Natural killer cell (primary cell): ENCODE measurements at places on chromosomes 2 and 18.

DNA sequence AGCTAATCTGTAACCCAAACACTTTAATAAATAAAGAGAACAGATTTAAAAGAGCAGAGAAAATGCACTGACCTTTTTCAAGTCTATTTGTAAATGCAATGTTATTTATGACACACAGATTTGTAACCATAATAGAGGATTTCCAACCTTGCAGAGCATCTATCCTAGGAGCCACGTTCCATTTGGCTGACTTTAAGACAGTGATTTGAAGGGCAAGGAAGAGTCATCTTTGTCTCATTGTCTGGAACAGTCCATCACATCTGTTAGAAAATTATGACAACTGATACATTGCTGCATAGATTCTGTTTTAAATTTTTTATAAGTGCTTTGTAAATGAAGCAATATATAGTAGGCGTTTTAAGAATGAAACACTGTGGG lies 90.8 kb upstream of the L3MBTL4 start:
- H3K4me1 ChIP-seq = no peaks in the 10 kb centered on the region
- H3K27me3 ChIP-seq = no peaks in the 10 kb centered on the region
- H3K27ac ChIP-seq = no peak overlapping the region
- DNase-seq = no peak

DNA sequence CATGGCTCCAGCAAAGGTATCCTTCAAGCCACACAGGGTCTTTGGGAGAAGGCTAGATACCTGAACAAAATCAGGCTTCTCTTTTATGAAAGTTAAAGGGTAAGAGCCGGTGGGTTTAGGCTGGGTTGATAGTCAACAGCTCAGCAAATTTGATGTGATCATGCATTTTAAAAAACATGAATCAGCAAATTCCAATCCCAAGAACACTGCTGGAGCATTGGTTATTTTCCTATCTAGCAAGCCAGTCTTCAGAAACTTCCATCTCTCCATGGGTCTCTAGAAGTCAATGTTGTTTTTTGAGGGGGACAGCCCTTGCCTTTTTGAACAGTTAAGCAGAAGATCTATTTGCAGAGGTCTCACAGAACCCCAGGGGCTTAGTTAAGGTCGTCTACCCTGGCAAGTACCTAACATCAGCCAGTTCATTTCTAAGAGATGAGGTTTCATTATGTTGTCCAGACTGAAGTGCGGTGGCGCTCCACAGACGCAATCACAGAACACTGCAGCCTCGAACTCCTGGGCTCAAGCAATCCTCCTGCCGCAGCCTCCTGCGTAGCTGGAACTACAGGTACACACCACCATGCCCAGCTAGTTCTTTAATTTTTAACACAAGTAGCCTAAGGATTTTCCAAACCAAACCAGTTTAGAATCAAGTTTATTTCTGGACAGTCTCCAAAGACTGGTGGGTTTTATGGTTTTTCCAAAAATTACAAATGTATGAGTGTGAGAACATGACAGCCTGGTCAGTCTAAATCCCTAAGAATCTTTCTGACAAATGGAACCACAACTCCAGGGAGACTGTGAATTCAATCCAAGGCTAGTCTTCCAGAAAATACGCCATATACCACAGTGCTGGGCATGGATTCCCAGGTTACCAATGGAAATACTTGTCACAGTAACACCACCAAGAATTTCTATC lies 4.1 kb upstream of the ZCCHC2 start:
- DNase-seq = no peak
- no peak overlapping the region for H3K4me3 ChIP-seq
- no peaks in the 10 kb centered on the region for H3K27me3 ChIP-seq
- no peaks in the 10 kb centered on the region for H3K4me1 ChIP-seq
- H3K27ac ChIP-seq = no peak overlapping the region

GRCh38 chr2:240818293-240819125 lies 1.5 kb downstream of the KIF1A start:
- H3K4me3 ChIP-seq = no peak overlapping the region
- DNase-seq = no peak
- H3K4me1 ChIP-seq = no peaks in the 10 kb centered on the region
- H3K27me3 ChIP-seq = peaks cover 20% of the 10 kb centered on the region

GRCh38 chr2:48902521-48902920 lies 147.0 kb upstream of the LHCGR start:
- no peak overlapping the region for H3K4me3 ChIP-seq
- no peaks in the 10 kb centered on the region for H3K4me1 ChIP-seq
- H3K36me3 ChIP-seq = no peaks in the 10 kb centered on the region
- no peaks in the 10 kb centered on the region for H3K27me3 ChIP-seq

DNA sequence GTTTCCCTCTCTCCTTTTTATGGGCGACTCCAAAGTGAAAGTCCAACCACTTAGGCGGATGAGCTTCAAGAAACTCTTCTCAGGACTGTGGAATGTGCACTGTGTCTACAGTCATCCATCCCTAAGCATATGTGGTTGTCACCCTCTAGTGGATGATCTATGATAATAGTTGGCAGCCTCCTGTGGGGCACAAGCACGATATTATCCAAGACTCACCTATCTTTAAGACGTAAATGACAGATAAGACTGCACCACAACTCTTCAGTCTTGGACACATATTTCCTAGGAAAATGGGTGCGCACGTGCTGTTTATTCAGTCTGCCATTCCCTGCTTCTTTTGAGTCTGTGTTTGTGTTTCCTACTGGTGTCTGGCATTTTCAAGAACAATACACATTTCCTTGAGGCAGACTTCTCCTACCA lies 145.5 kb upstream of the CTAGE1 start:
- no peaks in the 10 kb centered on the region for H3K36me3 ChIP-seq
- H3K27me3 ChIP-seq = peaks cover 35% of the 10 kb centered on the region

- no peak overlapping the region for H3K4me3 ChIP-seq
- no peaks in the 10 kb centered on the region for H3K36me3 ChIP-seq
- H3K27ac ChIP-seq = no peak overlapping the region
- H3K27me3 ChIP-seq = no peaks in the 10 kb centered on the region
- H3K4me1 ChIP-seq = no peaks in the 10 kb centered on the region
These were observed 35.0 kb upstream of the EVA1A start for GRCh38 chr2:75595541-75596395.

GRCh38 chr2:128346291-128347170 lies 27.9 kb upstream of the HS6ST1 start:
- H3K27me3 ChIP-seq = no peaks in the 10 kb centered on the region
- H3K27ac ChIP-seq = no peak overlapping the region
- no peak overlapping the region for H3K4me3 ChIP-seq

DNA sequence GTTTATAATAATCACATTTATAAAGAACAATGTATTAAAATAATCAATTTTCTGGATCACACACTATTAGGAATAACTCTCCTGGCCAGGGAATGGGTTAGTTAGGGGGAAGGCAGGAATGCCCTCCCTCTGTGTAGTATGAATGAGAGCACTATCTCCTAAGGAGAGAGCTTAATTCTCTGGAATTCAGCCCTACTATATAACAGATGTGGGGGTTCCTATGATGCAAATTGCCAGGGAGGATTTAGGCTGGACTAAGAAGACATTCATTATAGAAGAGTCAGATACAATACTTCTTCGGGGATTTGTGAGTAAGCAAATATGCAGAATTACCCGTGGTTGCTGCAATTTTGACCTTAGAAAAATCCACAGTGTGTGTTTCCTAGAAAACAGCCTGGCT lies 250.1 kb upstream of the VRK2 start:
- H3K36me3 ChIP-seq = no peaks in the 10 kb centered on the region
- H3K4me1 ChIP-seq = no peaks in the 10 kb centered on the region
- DNase-seq = no peak
- no peak overlapping the region for H3K27ac ChIP-seq
- H3K27me3 ChIP-seq = no peaks in the 10 kb centered on the region
- H3K4me3 ChIP-seq = no peak overlapping the region

DNA sequence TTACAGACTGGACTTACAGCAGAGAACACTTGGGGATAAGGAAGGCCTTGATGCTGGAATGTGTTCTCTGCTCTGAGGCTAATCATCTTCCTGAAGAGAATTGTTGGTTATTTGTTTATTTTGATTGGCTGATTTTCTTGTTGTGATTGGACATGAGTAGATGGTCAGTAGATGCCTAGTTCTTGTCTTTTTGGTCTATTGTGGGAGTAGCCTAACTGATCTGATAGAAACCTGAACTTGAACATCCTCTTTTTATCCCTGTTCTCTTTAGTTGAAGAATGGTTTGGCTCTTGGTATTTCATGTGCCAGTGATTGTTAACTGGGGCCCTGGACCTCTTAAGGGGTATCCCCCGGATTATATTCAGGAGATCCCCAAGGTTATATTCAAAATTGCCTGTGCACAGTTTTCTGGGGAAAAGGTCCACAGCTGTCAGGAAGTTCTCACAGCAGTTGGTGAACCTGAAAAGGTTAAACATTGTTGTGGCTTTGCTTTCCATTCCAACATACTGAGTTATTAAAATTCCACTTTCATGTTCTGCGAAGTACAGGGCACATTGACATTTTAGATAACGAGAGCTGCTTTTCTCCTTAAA lies 13.6 kb downstream of the TWSG1 start:
- no peaks in the 10 kb centered on the region for H3K27me3 ChIP-seq
- no peak for DNase-seq
- no peak overlapping the region for H3K4me3 ChIP-seq
- H3K27ac ChIP-seq = no peak overlapping the region

DNA sequence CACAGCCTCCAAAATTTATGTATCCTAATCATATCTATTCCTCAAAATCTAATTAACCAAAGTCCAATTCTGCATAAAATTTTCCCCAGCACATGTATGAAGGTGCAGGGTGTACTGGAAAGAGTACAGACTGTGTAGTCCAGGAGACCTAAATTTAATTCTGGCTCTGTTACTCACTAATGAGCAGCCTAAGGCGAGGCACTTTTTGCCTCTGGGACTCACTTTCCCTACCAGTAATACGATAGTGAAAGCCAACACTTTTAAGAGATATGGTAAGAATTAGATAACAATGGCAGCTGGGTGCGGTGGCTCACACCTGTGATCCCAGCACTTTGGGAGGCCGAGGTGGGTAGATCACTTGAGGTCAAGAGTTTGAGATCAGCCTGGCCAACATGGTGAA lies 177.7 kb downstream of the PIEZO2 start:
- no peaks in the 10 kb centered on the region for H3K36me3 ChIP-seq
- no peak overlapping the region for H3K4me3 ChIP-seq
- H3K4me1 ChIP-seq = no peaks in the 10 kb centered on the region
- no peak for DNase-seq
- H3K27ac ChIP-seq = no peak overlapping the region
- H3K27me3 ChIP-seq = no peaks in the 10 kb centered on the region

GRCh38 chr2:194465641-194466040 lies 1191.4 kb upstream of the SLC39A10 start:
- H3K4me1 ChIP-seq = no peaks in the 10 kb centered on the region
- H3K27me3 ChIP-seq = no peaks in the 10 kb centered on the region
- no peak overlapping the region for H3K27ac ChIP-seq
- no peak overlapping the region for H3K4me3 ChIP-seq

DNA sequence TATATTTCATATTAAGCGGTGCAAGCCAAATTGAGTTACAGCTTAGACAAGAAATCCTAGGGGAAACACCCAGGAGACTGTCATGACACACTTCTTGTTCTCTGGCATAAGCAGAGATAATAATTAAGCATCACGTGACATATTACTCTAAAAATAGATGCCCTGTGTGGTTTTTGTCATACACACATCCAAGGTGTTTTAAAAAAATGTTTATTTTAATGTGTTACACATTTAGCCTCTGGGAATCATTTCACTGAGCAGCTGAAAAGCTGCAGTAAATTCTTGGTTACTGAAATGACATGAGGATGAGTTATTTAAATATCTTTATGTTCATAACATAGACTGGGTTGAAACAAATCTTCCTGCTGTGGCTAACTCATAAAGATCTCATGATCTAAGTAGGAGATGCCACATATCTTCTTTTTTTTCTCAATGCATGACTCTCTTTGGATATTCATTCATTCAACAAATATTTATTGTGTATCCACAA lies 38.0 kb upstream of the ERMN start:
- no peak overlapping the region for H3K27ac ChIP-seq
- no peaks in the 10 kb centered on the region for H3K27me3 ChIP-seq
- H3K4me1 ChIP-seq = peaks cover 4% of the 10 kb centered on the region
- H3K36me3 ChIP-seq = no peaks in the 10 kb centered on the region
- DNase-seq = no peak

GRCh38 chr2:69514819-69515218 lies 77.6 kb upstream of the NFU1 start:
- H3K36me3 ChIP-seq = peaks cover 90% of the 10 kb centered on the region
- H3K4me3 ChIP-seq = no peak overlapping the region
- H3K4me1 ChIP-seq = no peaks in the 10 kb centered on the region

- no peaks in the 10 kb centered on the region for H3K27me3 ChIP-seq
- H3K4me3 ChIP-seq = no peak overlapping the region
- no peak overlapping the region for H3K27ac ChIP-seq
- DNase-seq = no peak
- no peaks in the 10 kb centered on the region for H3K36me3 ChIP-seq
These were observed 57.8 kb downstream of the TWIST2 start for GRCh38 chr2:238905644-238906043.

DNA sequence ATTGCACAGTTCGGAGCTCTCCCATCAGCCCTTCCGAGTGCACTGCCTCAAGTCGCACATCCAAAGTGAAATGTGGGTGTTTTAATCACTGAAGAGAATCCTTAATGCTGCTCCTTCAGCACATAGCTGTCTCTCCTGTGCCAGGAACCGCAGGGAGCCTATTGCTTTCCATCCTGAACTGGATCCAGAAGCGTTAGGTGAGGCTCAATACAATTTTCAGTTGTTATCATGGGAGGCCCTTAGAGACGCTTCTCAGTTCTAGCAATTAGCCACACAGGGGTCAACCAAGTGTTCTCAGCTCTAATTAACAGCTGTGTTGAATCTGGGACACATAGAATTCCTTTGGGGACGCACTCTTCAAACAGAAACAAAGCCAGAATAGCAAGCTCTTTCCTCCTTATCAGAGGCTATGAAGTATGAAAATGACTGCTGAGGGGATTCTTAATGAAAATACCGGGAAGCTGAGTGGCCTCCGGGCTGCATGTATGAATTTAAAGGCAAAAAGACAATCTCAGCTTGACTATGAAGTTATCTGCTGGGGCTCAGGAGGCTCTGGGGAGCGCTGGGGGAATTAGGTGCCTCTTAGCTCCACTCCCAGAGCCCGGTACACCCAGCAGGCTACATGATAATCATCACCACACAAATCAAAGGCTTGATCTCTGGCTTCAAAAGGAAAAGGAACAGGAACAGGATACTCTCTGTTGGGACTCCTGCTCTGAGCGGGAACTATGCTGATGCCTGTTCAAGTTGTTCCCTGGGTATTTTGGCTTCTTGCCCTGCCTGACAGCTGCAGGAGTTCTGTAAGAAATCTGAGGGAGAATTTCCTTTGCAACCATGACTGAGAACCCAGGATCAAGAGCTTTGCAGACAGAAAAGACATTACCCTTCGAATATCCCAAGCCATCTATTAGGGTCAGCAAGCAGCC lies 55.4 kb upstream of the NCOA1 start:
- H3K27ac ChIP-seq = no peak overlapping the region
- no peaks in the 10 kb centered on the region for H3K27me3 ChIP-seq
- H3K4me3 ChIP-seq = no peak overlapping the region

DNA sequence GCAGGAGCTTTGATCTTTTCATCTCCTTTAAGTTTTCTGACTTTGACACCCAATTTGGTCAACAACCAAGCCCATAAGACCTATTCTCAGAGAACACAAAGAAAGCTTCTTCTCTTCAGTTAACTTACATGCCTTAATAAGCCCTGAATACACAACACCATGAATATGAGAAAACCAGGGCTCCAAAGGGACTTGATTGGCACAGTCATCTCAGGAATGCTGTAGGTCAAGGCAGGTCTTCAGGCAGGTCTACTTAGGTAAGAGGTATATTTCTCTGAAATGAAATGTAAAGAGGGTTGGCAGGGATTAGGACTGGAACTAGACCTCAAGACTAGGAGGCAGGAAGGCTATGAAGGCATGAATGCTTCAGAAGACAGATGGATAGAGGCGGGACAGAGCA lies 24.4 kb upstream of the EIF2AK3 start:
- no peaks in the 10 kb centered on the region for H3K36me3 ChIP-seq
- H3K4me3 ChIP-seq = no peak overlapping the region
- H3K27me3 ChIP-seq = no peaks in the 10 kb centered on the region

- H3K4me3 ChIP-seq = no peak overlapping the region
- H3K36me3 ChIP-seq = no peaks in the 10 kb centered on the region
- no peak overlapping the region for H3K27ac ChIP-seq
- no peak for DNase-seq
These were observed 81.5 kb upstream of the SMAD2 start for GRCh38 chr18:48011926-48012465.
